GM23338 (cell line): ENCODE measurements at places on chromosomes 1 and 21. TPM values are rescaled to one million over a fixed set of nuclear protein-coding genes. Genes with fewer than 3 reads are reported as not detected.

LMO4 gene
- 35.6 and 35.8 TPM in 2 replicates for polyA plus RNA-seq

- DNase-seq = no peak
Observed at GRCh38 chr1:23417570-23417969, 7.0 kb downstream of the TCEA3 start.

DNA sequence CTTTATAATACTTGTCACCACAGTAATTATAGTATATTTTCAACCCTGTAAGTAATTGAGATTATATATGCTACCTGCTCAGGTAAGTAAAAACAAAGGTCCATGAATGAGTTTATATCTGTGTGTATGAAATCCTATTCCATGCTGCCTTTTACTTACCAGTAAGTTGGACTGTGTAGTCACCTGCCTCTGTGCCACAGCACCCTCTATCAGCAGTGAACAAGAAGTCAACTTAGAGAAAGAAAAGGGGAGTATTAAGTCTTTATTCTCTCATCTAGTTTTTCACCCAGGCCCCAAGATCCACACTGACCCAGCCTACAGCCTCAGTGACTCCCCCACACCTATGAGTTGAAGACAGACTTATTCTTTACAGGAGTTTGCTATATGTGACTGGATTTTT lies 36.9 kb upstream of the IFI16 start:
- peak; percentile 11 for DNase-seq

SH2D2A gene
- 4.6 and 5.5 TPM in 2 replicates for polyA plus RNA-seq

TNFRSF14 gene
- polyA plus RNA-seq = not detected in 2 replicates

CELA2B gene
- polyA plus RNA-seq = not detected in 2 replicates
